ENCODE measurements at places on chromosomes 7 and 10. TPM values are rescaled to one million over a fixed set of nuclear protein-coding genes. Genes with fewer than 3 reads are reported as not detected.
A peak's percentile ranks its signal among the peaks of the same experiment; 100 is the strongest.

Gene SPDYE1
- total RNA-seq, result not detected

Gene GIMAP7
- total RNA-seq, result 29.0 TPM

Gene NRCAM
- total RNA-seq, result 3.2 TPM

Gene SCRN1
- 10.8 TPM for total RNA-seq

Gene MYO1G
- 403 TPM for total RNA-seq

DNA sequence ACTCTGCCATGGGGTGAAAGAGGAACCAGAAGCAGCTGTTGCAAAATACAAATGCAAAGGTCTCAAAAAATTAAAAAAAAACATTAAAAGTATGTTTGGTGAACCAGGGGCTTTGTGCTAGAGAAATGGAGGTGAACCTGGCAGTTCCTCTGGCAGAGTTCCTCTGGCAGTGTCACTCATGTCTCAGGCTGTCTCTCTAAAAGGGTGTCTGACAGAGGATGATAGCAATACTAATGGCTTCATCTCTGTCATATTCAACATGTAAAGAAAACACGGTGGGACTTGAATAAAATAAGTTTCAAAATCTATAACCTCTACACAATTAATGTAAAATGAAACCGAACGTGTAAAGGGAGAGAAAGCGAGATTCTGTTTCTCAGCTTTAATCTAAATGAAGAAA is 375.7 kb upstream of the VWC2 start:
- no peaks in the 10 kb centered on the region for H3K27me3 ChIP-seq
- no peaks in the 10 kb centered on the region for H3K36me3 ChIP-seq
- H3K27ac ChIP-seq, result no peak overlapping the region

- H3K27ac ChIP-seq, result no peak overlapping the region
- DNase-seq, result no peak
- H3K4me3 ChIP-seq, result no peak overlapping the region
- H3K27me3 ChIP-seq, result no peaks in the 10 kb centered on the region
- no peaks in the 10 kb centered on the region for H3K4me1 ChIP-seq
- peaks cover 8% of the 10 kb centered on the region for H3K36me3 ChIP-seq
Observed at GRCh38 chr7:44398511-44398911, 73.1 kb upstream of the CAMK2B start.

DNA sequence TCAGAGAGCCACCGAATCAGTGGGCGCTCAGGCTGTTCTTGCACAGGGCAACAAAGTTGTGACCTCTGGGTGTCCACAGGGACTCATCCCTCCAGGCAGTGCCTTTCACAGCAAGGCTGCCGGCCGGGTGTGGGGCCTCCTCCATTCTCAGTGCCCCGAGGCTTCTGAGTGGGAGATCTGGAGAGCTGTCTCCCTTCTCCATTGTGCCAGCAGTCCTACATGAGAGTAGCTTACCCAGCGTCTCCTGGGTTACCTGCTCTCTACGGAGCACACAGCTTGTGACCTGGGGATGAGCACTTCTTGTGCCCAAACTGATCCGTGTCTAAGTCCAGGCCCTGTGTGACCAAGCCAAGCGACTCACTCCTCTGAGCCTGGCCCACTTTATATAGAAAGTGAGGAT is 240.9 kb upstream of the GRB10 start:
- H3K27me3 ChIP-seq, result no peaks in the 10 kb centered on the region
- DNase-seq, result no peak
- no peaks in the 10 kb centered on the region for H3K4me1 ChIP-seq

DNA sequence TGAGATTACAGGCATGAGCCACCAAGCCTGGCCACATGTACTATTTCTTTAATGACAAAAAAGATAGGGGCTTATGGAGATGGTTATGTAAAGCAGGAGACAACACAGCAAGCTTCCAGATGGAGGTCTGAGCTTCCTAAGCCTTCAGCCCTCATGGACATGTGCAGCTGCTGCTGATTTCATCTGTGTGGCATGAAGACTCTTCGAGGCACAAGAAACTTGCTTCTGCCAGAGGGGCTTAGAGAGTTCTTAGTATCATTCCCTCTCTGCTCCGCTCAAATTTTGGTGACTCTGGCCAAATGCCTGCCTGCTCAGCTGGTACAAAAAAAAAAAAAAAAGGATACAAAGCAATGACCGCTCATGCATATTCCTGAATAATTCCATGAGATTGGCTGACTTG is 552.5 kb downstream of the TYW1 start:
- no peaks in the 10 kb centered on the region for H3K36me3 ChIP-seq
- H3K27me3 ChIP-seq, result no peaks in the 10 kb centered on the region
- no peak for DNase-seq
- no peak overlapping the region for H3K4me3 ChIP-seq

DNA sequence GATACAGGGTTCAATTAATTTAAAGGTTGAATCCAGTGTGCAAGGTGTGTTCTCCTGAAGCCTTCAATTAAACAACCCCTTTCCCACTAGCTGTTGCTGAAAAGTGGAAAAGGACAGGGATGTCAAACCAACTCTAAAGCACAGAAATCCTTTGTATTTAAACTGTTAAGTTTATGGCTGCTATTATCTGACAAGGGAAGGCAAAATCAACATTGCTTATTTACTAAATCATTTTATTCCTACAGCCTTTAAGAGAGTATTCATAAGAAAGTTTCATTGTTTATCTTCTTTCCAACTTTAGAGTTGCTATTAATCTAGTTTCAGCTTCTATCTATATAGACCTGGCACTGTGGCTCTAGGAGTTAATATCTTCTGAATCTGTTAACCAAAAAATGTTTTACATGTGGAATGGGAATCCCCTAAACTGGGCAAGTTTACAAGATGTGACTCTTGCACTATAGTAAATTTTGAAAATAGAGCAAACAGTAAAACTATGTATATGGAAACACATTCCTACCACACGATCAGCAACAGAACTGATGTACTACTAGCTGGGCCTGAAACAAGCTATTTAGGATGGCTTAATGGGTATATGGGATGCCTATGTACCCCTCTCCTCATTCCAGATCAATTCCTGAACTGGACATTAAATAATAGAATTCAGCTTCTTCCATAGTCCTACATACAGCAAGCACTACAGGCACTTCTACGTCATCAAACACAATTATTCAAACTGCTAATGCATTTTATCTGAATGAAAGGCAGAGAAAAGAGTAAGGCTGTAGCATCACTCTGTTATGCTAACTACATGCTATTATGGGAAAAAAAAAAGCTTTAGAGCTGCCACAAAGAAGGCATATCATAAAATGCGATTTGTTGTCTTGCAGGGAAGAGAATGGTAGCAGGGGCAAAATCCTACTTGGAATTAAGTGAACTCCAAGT is 52.8 kb downstream of the CDK6 start:
- H3K27me3 ChIP-seq, result no peaks in the 10 kb centered on the region
- H3K4me1 ChIP-seq, result peaks cover 55% of the 10 kb centered on the region
- H3K27ac ChIP-seq, result no peak overlapping the region
- no peak overlapping the region for H3K4me3 ChIP-seq
- no peak for DNase-seq

DNA sequence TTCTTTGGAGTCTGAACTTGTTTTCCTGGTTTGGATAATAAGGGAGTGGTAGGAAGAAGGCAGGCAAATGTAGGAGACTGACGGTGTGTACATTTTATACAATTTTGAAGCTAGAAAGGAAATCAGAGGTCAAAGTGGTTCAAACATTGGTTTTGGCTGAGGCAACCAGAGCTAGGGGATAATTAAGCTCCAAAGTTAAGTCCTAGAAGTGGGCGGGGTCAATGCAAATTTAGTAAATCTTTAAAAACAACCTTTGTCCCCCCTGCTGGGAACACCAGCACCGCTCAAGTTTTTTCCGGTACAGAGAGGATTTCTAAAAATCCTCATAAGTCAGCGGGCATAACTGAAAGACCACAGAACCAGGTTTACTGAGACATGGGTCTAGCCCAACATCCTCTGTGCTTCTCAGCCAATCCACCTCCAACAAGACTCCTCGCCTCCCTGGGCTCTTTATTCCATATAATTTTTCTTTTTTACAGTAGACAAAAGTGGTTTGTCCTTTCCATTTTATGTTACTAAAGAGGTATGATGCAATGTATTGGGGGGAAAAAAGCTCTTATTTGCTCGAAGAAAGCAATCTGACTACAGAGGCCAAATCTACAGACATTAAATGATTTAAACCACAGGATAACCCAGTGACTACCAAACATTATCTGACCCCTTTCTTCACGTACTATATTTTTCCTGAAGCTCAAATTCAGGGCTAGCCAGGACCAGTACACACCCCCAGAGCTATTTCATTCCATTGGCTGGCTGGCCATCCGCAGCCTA is 1.6 kb downstream of the GLUD1 start:
- peak; percentile 55 for DNase-seq
- H3K27me3 ChIP-seq, result no peaks in the 10 kb centered on the region
- peaks cover 44% of the 10 kb centered on the region for H3K36me3 ChIP-seq

DNA sequence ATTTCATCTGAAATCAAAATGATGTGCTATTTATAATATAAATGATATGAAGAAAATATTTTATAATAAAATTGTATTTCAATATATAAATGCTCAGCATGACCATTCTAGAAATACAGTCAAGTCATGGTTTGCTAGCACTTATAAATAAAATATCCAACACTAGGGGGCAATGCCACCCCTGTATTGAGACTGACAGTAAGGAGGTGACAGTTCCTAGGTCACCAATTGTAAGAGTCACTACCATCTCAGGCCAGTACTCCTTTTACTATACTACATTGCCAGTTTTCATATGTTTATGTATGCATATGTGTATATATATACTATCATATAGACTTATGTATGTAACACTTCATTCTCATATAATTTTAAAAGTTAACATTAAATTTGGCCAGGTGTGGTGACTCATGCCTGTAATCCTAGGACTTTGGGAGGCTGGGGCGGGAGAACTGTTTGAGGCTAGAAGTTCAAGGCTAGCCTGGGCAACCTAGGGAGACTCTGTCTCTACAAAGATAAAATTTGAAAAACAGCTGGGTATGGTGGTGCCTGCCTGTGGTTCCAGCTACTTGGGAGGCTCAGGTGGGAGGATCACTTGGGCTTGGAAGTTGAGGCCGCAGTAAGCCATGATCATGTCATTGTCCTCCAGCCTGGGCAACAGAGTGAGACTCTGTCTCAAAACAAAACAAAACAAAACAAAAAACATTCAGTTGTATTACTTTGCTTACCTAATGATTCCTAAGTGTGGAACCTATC is 2.4 kb upstream of the CNOT4 start:
- no peak overlapping the region for H3K4me3 ChIP-seq
- no peak overlapping the region for H3K27ac ChIP-seq
- no peaks in the 10 kb centered on the region for H3K36me3 ChIP-seq
- DNase-seq, result peak; percentile 34
- H3K4me1 ChIP-seq, result peaks cover 7% of the 10 kb centered on the region

GRCh38 chr7:99325001-99325493 is 651 bp upstream of the ARPC1A start:
- peak overlapping the region; percentile 99 for H3K4me3 ChIP-seq
- H3K27ac ChIP-seq, result peak overlapping the region; percentile 90
- H3K4me1 ChIP-seq, result peaks cover 29% of the 10 kb centered on the region
- DNase-seq, result peak; percentile 19
- H3K36me3 ChIP-seq, result peaks cover 14% of the 10 kb centered on the region

GRCh38 chr7:74033372-74034311 is 5.7 kb downstream of the ELN start:
- no peak overlapping the region for H3K27ac ChIP-seq
- H3K4me3 ChIP-seq, result no peak overlapping the region
- no peaks in the 10 kb centered on the region for H3K36me3 ChIP-seq
- no peaks in the 10 kb centered on the region for H3K4me1 ChIP-seq
- peaks cover 13% of the 10 kb centered on the region for H3K27me3 ChIP-seq
- DNase-seq, result no peak

DNA sequence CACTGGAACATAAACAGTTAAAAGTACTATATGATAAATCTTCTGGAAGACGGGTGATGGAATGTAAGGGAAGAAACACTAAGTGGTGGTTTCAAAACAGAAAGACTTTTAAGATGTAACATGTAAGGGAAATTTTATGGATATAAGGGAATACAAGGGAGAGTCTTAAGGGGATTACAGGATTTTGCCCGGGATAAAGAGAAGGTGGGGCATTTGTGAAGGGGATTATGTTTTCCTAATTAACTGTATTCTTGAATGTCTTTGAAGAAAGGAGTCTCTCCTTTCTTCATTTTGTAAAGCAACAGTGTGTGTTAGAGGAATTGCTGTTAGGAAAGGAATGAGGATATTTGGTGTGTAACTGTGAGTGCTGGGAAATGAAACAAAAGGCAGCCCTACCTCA is 745.2 kb downstream of the AUTS2 start:
- no peaks in the 10 kb centered on the region for H3K27me3 ChIP-seq
- H3K4me1 ChIP-seq, result peaks cover 3% of the 10 kb centered on the region
- no peak overlapping the region for H3K4me3 ChIP-seq

GRCh38 chr10:102102421-102102820 is 17.7 kb downstream of the LDB1 start:
- H3K4me1 ChIP-seq, result peaks cover 14% of the 10 kb centered on the region
- H3K4me3 ChIP-seq, result no peak overlapping the region
- H3K36me3 ChIP-seq, result peaks cover 2% of the 10 kb centered on the region
- no peaks in the 10 kb centered on the region for H3K27me3 ChIP-seq
- no peak for DNase-seq

DNA sequence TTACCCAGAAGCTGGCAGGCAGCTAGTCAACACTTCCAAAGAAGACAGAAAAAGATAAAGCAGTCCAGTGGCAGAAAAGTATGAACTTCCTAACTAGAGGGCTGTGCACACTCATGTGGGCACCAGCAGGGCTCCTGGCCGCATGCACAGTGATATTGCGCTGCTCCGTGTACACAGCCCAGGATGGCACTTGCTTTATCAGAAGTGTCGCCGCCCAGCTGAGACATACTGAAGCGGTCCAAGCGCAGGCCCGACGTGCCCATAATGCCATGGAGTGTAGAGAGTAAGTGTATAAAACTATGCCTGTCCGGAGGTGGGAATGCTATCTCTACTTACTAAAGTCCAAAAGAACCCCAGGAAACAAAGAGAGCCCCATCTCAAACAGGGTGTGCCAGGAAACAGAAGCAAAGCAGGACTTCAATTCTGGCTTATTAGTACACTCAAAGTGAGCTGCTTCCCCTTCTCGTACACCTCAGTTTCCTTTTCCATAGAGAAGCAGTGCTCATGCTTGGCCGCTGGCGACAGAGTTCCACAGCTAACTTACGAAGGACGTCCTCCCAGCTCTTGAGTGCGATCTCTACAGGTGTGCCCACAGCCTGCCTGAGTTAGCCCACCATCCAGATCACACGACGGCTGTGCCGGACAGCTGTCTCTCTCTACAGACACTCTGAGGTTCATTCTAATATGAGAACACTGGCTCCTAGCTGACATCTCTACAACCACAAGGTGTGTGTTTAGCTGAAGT is 234.3 kb downstream of the COBL start:
- no peak overlapping the region for H3K27ac ChIP-seq
- H3K27me3 ChIP-seq, result no peaks in the 10 kb centered on the region
- no peaks in the 10 kb centered on the region for H3K4me1 ChIP-seq
- no peaks in the 10 kb centered on the region for H3K36me3 ChIP-seq
- H3K4me3 ChIP-seq, result no peak overlapping the region

Data from activated CD8-positive, alpha-beta T cell treated with anti-CD3 and anti-CD28 coated beads for 36 hours (primary cell).